ENCODE measurements at places on chromosomes 5 and 9.

DNA sequence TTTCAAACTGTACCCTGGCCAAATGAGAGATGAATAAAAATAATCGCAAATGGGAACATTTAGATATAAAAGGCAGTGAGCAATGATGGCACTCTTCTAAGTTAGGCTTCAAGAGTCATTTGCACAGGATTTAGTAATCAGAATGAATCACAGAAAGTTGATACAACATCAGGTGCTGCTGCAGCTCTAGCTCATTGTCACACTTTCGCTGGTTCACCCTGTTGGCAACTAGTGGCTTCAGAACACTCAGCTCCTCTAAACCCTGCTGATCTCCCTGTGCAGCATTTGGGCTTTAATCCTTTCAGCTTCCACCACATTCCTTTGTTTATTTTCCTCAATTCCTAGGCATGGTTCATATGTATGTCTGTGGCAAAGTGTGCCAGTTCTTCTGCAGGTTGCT lies 2071.2 kb upstream of the CDH6 start:
- DNase-seq, result no peak

DNA sequence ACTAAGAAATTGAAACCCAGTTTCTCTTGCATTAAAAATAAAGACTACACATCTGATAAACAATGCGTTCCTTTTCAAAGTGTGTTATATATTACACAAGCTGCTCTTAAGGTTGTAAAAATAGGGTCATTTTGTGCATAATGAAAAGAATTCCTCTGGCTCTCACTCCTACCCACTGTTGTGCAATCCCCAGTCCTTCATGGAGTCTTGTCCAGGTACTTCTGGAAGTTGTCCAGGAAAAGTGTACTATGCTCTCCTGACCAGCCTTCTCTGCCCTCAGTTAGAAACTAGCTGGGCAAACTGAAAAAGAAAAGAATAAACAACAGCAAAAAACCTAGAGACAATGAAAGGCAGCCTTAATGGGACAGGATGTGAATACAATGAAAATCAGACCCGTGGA lies 345.5 kb upstream of the PAPPA start:
- DNase-seq, result no peak

- no peak for DNase-seq
These were observed 68.9 kb downstream of the LURAP1L start for GRCh38 chr9:12843735-12844134.

- no peak for DNase-seq
These were observed 63.8 kb downstream of the SMIM15 start for GRCh38 chr5:61098251-61098995.

GRCh38 chr5:147446523-147446922 lies 63.3 kb downstream of the DPYSL3 start:
- DNase-seq, result no peak

DNA sequence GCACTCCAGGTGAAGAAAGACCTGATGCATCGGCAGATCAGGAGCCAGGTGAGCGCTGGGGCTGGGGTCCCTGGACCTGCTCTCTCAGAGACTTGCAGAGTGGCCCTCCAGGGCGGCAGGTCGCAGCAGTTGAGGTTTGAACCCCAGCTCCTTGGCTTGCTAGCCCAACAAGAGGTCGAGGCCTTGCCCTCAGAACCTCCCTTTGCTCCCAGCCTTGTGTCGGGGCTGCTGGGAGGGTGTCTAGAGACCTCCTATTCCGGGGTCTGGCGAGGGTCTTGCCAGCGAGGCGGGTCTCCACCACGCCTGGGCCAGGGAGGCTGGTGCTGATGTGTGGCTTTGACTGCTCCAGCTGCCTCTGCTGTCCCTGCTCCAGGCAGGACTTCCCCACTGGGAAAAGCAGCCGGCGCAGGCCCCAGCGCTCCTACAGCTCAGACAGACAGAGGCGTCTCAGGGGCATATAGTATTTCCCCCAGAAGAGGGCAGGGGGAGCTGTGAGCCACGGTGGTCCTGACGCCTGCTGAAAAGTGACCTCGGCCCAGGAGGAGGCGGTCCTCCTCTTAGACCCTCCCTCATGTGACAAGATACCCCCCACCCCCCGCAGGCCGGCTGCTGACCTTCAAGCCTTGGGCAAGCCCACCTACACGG lies 38.3 kb downstream of the LRSAM1 start:
- DNase-seq, result no peak

GRCh38 chr5:31604240-31604639 lies 34.7 kb upstream of the PDZD2 start:
- DNase-seq, result no peak

DNA sequence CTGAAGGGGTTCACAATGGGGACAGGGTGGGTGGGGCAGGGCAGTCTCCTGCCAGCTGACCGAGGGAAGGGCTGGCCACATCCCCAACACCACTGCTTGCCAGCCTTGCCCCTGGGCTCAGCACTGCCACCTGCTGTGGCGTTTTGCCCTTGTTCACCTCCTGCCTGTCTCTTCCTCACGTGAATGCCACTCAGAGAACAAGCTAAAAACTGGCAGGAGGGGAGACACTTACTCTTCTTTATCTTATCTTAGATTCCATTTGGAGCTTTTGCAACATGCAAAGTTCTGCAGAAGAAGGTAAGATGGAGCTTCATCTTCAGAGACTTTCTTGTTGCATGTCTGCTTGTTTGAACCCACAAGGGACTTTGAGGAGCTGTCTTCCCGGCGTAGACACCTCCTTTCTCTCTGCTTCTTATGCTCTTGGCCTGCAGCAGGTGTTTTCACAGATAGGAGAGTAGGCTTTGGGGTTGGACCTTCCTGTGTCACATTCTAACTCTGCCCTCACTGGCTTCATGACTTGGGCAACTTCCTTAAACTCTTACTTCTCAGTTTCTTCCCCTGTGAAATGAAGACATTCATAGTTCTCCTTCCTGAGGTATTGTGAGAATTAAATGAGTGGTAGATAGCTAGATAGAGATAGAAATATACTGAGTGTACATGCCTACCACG lies 4.1 kb downstream of the LRSAM1 start:
- DNase-seq, result peak; percentile 15

- DNase-seq, result no peak
These were observed 1.3 kb upstream of the ZER1 start for GRCh38 chr9:128773049-128773448.

- no peak for DNase-seq
These were observed 17.2 kb downstream of the ENHO start for GRCh38 chr9:34505370-34506120.

- DNase-seq, result no peak
These were observed 181.8 kb downstream of the DTWD2 start for GRCh38 chr5:118806571-118806970.

DNA sequence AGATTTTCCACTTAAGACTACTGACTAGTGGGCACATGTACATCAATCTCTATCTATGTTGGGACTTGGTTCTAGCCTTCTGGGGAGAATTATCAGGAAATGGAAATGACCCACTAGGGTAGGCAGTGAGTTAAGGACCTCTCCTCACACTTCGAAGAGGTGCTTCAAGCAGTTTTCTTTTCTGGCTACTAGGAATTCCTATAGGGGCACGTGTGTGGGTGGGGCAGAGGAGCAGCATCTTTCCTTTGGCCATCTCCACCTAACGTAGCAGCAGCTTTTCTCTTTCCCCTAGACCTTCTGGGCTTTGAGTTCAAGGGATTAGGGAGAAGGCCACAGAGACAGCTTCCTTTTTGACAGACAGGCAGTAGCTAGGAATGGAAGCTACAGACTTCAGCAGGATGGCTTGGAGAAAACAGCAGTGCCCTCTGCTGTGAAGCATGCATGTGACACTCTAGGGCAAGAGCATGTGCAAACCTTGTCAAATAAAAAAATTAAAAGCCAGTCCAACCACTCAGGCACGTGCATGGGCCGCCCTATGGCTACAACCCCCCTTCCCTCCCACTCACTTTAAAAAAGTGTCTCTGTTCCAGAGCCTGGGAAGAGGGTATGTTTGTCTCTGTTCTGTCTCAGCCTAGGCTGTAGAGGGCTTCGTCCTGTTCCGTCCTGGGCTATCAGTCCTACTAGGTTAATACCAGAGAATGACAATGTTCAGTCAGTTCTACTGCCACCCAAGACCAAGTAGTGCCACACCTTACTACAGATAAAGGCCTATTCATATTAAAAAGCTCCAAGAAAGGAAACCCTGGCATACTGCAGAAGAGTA lies 8.7 kb upstream of the GFRA3 start:
- DNase-seq, result peak; percentile 42

- no peak for DNase-seq
These were observed 344.8 kb upstream of the RPS23 start for GRCh38 chr5:82622711-82623514.

DNA sequence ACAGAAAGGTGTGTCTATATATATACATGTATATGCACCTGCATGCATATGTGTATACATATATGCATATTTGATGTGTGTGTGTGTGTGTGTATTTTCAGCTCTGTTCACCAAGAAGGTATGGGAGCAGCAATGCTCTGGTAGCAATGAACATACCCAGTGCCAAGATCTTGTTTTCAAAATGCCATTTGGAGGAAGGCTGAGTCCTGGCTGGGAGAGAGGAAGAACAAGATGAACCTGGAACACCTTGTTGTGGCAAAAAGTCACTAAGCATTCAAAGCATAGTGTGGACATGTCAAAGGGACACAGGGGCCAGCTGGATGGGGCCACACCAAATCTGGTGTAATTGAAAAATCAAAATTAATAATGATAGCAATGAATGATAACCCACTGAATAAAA lies 31.8 kb upstream of the NEK6 start:
- no peak for DNase-seq

DNA sequence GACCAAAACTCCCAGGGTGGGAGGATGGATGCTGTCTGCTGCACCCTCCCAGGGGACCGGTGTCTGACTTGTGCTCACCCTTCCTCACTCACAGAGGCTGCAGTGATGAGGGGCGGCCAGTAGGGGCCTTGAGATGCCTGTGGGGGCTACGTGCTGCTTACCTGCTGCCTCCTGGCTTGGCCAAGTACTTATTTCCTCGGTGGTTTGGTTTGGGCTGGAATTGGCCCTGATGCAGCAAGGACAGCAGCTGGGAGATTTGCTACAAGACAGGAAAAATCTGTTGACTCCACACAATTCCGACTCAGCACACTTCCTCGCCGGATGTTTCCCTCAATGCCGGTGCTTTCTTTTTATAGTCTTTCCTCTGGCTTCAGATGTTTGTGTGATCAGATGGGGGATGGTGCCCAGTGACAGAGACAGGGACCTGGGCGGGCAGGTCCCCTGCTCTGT lies 6.6 kb downstream of the PCDH12 start:
- no peak for DNase-seq

DNA sequence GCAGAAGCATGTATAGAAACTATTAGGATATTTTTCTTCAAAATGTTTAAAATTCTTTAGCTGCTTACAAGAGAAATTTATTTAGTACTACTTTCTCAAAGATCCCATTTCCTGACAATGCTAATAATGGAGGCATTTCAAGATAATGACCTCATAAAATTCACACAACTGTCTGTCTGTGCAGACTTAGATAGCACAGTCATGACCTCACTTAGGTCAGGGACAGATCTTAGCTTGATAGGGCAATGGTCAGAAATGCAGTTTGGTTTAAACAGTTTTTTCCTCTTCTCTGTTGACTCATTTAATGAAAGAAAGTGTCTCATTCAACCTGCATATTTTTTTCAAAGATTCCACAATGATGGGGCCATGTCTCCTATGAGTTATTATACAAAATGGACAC lies 128.4 kb downstream of the GRIA1 start:
- peak; percentile 80 for DNase-seq

GRCh38 chr5:96756985-96757384 lies 50.8 kb downstream of the ERAP1 start:
- no peak for DNase-seq

DNA sequence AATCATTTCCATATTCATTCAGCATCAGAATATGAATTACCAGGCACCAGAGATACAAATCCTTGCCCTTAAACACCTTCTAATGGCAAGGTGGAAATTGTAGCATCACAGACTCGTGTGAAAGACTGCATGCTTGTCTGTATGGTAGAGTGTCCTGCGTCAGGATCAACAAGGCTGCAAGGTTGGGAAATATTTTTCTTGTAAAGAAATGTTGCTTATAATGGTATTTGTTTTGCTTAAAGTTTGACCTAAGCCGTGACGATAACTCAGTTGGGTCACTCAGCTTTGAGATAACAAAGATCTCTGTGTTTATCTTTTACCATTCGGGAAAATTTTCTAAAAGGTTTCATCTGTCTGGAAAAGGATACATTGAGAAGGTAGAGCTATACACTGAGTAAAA lies 87.6 kb downstream of the BASP1 start:
- DNase-seq, result no peak

GRCh38 chr9:127330501-127330900 lies 65.9 kb downstream of the GARNL3 start:
- DNase-seq, result no peak

- DNase-seq, result no peak
These were observed 113.7 kb upstream of the HAPLN1 start for GRCh38 chr5:83834306-83834705.

DNA sequence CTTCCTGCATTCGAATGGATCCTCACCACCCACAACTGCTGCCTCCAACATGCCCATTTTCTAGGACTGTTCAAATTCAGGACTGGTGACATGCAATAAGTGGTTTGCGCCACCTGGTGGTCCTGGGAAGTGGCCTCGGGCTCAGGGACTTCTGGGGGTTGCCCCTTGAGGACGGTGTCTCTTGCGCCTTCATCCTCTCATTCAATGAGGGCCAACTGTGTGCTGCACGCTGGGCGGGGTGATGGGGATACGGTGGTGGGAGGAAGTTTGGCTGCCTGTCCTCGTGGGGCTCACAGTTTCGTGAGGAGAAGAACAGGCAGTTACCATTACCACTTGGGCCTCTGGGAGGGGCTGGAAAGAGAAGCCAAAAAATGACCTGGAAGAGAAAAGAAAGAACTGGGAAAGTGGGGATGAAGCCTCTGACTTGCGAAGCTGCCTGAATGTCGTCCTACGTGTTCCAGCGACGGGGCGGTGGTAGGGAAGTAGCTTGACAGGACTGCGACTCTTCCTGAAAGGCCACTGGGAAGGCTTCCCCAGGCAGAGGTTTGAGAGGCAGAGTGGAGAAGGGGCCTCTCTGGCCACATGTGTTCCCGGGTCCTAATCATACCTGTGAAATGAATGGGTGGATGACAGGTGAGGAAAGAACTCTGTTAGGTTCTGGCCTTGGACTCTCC lies 49.0 kb downstream of the PSD2 start:
- DNase-seq, result peak; percentile 68

DNA sequence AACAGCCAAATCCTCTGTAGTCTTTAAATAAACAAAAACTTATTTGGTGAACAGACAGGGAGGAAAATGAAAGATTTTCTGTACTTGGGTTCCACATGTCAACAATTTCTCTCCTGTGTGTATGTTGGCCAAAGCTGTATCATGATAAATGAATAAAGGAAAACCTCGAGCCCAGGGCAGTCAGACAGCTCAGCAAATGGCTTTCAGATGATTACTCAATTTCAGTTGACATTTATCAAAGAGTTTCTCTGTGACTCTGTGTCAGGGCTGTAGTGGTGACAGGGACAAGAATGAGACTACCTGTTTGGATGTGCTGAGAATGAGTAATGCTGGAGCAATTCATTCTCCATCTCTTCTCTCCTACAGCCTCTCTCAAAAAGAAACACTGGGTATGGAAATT lies 45.7 kb upstream of the PTGS1 start:
- no peak for DNase-seq

DNA sequence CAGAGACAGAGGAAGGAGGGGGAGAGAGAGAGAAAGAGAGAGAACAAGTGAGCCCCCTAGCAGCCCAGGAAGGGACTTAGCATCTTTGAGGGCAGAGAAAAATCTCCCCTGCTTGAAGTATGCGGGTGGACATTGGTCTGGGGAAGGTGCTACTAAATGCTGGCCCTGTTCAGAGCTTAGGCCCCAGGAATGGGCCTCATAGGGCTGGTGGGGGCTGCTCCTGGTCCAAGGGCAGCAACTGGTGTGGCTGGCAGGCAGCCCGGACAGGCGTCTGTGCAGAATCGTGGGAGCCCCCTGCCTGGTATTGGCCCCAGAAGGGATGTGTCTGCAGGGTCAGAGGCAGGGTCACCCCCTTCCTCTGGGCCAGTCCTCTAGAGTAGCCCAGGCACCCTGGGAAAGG lies 47.8 kb upstream of the SUSD3 start:
- DNase-seq, result no peak
